Cortex of kidney (tissue), 1 donor: ENCODE measurements at places on chromosomes 2 and 18.

GRCh38 chr18:69267895-69268294 is 132.8 kb upstream of the DOK6 start:
- DNase-seq = no peak

DNA sequence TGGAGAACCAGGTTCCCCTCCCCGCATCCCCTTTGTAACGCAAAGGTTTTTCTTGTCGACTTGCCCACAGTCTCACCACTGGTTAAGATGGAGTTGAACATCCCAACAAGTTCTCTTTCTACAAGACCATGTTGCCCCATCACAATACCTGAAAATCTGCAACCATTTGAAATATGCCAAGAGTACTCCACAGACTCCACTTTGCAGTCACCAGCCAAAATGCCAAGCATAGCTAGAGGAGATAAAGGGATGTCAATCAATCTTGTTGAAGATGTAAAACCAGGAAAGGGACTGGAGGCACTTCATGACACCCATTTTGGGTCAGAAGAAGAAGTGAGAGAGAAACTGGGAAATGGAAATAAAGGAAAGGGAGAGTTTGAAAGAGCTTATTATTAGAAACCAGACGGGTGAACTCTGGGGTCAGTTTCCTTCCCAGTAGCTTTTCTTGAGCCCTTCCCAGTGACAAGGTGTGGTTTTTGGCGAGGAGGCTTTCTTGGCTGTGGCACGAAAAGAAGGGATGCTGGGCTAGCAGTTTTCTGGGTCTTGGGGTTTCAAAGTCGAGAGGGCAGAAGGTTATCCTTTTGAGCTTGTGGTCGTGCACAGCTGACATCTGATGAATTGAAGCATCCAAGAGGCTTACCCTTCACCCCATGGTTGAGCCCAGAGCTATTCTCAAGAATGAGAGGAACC is 79.3 kb downstream of the ACAA2 start:
- DNase-seq = no peak

GRCh38 chr2:226579519-226579918 is 220.1 kb downstream of the IRS1 start:
- DNase-seq = no peak

DNA sequence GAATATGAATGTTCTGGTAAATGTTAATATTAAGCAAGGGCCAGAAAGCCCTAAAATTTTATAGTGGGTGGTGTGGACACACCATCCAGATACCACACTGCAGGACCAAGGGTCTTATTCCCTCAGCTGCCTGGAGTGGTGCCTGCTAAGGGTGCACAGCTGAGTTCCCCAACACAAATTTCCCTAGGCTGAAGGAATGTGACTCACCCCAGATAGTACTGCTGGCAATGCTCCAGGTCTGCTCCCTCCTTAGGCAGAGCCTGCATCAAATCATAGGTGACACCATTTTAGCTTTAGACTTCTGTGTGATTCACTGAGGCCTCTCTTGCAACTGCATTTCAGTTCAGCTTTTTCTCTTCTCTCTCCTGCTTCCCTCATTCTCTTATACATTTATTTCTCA is 321.1 kb downstream of the SATB2 start:
- DNase-seq = no peak

DNA sequence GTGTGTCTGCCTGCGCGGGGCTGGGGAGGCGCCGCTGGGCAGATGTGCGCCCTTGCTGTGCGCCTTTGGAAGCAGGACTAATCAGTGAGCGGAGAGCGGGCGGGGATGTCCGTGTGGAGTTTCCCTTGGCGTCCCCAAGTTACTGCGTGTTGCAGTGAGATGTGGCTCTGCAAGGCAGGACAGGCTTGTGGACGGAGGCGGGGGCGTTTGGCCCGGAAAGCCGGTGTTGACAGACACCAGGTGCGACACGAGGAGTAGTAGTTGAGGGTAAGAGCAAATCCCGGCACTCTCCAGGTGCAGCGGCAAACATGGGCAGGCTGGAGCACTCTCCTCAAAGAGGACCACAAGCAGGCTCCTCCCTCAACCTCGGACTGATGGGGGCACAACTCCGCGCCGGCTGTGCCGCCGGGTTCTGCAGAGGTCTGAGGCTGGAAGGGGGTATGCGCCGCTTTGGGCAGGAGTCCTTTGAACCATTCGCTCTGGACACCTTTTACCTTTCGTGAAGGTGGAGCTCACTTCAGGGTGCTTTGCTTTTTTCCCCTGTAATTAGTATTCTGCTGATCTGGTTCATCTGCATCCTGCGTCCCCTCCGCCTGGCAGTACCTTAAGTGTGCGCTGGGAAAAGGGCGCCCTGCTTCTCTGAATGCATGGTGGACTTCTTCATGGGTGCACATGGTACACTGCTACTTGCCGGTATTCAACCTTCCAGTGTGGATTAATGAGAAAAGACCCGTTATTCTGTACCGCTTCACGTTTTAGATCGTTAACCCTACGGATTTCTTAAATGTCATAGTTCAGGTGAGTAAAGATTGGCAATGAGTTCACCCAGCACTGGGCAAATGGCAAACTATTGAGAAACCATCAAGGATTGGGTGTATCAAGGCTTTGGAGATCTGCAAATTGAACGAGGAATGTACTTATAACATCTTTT is 608 bp downstream of the CDH7 start:
- no peak for DNase-seq

DNA sequence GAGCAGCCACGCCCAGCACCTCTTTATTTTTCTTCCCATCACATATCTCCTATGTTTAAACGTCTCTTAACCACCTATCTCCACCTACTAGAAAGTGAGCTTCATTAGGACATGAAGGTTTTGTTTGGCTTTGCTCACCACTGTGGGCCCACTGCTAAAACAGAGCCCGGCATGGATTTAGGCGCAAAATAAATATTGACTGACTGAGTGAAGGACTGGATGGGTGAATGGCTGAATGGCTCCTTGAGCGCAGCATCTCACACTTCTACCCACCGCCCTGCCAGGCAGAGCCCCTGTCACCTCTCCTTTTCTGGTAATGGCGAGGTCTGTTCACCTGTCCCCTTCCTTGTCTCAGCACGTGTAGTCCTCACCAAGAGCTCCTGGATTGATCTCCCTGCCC is 10.1 kb downstream of the CAPG start:
- no peak for DNase-seq

DNA sequence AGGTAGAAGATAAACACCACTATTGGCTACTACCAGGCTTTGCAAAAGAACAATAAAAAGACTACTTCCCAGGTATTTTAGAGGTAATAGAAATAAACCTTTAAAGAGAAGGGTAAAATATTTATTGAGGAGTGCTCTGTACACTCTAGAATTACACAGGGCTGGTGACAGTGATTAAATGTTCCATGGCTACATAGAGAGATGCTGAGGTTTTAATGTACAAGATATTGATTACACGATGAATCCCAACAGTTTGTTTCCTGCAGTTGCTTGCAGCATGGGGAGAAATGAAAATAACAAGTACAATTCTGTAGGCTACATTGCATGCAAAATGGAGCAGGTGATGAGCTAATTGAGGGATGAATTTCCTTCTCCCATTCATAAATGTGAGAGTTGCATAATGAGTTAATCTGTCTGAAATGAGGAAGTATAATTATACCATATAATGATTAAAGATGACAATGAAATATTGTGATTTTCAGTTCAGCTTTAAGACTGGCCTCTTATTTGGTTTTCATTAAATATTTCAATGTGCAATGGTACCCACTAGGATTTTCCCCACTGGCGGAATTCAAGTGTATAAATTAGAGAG is 266.1 kb downstream of the SOCS6 start:
- DNase-seq = no peak

GRCh38 chr2:215505044-215505786 is 69.3 kb upstream of the FN1 start:
- no peak for DNase-seq

- no peak for DNase-seq
Observed at GRCh38 chr2:8550481-8550880, 131.4 kb upstream of the ID2 start.

GRCh38 chr2:206993396-206993911 is 54.1 kb downstream of the CPO start:
- DNase-seq = no peak

DNA sequence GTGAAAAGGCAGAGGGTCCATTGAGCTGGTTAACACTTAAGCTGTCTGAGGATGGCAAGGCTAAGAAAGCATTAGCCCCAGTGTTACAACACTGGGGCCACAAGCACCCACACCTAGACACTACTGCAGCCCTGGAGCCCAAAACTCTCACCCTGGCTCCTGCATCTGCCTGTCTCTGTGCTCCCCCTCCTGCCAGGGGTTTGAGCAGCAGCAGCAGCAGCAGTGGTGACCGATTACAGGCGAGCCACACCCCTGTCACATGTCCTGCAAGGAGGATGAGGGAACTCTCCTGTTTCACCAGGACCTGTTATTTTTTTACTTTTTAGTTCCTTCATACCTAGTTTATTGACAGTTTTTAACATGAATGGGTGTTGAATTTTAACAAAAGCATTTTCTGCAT is 326.7 kb upstream of the MAP2 start:
- DNase-seq = no peak

DNA sequence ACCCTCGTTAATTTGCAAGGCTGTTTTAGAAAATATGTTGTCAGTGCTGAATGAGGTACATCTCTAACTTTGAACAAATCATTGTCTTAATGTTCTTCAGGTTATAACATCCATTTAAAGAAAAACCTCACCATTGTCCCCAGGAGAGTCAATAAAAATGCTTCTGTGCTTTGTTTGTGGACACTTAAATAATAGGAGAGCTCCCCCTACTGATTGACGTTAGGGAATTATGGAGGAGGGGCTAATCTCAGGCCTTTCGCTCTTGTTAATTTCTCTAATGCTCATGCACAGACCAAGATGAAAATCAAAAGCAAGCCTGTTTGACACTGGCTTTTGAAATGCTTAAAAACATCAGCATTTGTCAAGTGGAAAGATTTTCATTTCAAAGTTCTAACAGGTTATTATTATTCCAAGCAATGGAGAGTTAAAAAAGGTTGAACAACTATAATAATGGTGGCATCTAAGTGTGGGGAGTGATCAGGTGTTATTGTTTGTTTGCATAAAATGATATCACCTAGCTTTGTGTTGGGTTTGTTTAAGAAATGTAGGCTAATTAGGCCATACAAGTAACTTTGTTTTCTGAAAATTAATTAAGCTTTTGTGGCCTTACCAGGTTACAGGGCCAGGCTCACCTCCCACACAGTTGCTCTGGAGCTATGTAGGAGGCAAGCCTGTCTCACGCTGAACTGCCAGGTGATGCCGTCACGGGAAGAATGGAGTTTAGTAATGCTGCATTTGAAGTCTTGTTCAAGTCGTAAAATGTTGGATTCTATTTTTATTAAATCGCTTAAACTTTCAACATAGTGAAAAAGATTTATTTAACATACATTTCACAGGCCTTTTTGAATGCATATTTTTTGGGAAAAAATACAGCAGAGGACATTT is 51.7 kb upstream of the SMIM21 start:
- no peak for DNase-seq

DNA sequence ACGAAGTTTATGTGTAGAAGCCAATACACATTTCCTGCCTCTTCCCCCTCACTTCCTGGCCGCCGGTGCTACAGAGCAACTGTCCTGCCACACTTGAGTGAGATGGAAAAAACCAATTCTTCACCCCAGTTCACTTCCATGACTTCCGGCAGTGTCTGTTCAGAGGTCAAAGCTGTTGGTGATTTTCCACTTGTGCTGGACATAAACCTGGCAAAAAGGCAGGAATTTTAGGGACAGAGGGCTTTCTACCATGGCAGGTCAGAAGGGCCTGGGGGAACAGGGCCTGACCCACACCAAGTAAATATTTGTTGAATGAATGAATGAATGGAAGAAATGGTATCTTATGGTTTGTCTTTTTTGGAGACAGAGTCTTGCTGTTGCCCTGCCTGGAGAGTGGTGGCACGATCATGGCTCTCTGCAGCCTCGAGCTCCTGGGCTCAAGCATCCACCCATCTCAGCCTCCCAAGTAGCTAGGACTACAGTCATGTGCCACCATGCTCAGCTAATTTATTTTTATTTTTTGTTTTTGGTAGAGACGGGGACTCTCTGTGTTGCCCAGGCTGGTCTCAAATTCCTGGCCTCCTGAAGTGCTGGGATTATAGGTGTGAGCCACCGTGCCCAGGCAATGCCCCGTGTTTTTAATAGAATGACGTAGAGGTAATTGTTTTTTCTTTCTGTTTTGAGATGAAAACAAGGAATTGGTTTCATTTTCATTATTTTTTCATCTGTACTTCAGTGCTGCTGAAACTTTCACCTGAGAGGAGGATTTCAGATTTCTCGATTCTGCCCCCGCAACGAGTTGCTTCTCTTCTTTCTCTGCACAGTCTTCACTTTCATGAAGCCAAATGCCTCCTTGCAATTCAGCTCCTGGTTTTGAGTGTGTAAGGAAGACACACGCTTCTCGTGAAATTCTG is 48.0 kb upstream of the LPIN2 start:
- no peak for DNase-seq

DNA sequence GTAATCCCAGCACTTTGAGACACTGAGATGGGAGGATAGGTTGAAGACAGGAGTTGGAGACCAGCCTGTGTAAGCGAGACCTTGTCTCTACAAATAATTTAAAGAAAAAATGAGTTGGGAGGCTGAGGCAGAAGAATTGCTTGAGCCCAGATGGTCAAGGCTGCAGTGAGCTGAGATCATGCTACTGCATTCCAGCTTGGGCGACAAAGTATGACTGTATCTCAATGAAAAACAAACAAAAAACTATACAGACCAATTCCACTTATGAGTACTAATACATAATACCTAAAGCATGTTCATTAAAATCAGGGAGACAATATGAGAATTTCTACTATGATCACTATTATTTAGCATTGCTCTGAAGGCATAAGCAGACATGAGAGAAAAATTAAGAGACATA is 12.6 kb downstream of the RNF149 start:
- no peak for DNase-seq

DNA sequence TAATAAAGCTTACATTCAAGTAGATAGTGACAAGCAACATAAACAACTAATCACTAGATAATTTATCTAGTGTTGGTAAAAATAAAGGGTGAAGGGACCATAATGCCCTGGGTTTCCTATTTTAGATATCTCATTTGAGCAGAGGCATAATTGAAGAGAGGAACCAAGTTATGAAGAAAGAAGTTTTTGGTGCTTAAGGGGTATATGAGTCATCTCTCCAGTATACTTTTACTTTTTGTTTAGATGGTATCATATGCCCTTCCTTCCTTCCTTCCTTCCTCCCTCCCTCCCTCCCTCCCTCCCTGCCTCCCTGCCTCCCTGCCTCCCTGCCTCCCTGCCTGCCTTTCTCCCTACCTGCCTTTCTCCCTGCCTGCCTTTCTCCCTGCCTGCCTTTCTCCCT is 1053.5 kb upstream of the CELF4 start:
- DNase-seq = no peak

GRCh38 chr2:238055841-238056240 is 5.0 kb upstream of the SCLY start:
- DNase-seq = no peak

- no peak for DNase-seq
Observed at GRCh38 chr2:168196764-168197180, 50.6 kb downstream of the STK39 start.
